ENCODE measurements at places on chromosomes 11 and 22.

DNA sequence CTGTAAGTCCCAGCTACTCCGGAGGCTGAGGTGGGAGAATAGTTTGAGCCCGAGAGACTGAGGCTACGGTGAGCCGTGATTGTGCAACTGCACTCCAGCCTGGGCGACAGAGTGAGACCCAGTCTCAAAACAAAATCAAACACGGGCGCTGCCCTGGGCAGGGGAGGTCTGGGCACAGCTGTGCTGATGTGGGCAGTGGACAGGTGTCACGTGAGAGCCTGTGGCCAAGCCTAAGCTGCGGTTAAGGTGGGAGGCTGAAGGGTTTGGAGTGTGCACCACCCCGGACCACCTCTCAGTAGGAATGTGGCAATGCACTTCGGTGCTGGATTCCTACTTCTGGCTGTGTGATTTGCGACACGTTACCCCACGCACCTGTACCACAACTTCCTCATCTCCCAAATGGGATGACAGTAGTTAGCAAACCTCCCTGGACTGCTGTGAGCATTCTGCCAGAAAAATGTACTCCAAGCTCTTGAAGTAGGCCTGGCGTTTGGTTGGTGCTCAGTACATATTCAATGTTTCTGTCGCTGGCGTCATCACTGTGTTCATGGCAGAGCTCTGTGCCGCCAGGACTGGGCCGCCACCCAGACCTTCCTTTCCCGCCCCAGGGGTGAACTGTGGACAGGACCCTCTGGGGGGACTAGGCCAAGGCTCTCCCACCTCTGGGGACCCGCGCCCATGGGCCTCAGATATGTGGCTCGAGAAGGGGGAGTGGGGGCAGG lies 807 bp upstream of the ZNF74 start:
- no peak for DNase-seq

- DNase-seq, result no peak
These were observed 163.6 kb downstream of the NTM start for GRCh38 chr11:131533998-131534397.

DNA sequence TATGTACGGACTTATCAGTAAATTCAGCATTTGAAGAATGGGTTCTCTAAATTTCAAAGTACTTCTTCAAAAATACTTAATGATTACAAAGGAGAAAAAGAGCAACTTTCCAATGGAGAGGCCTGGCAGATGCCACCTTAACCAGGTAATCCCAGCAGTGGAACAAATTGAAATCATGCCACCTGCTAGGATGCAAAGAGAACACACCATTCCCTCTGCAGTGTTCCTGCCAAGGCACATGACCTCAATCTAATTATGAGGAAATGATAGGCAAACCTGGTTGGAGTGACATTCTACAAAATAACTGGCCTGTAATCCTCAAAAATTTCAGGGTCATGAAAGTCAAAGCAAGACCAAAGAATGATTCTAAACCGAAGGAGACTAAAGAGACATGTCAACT lies 21.5 kb downstream of the TNRC6B start:
- no peak for DNase-seq

DNA sequence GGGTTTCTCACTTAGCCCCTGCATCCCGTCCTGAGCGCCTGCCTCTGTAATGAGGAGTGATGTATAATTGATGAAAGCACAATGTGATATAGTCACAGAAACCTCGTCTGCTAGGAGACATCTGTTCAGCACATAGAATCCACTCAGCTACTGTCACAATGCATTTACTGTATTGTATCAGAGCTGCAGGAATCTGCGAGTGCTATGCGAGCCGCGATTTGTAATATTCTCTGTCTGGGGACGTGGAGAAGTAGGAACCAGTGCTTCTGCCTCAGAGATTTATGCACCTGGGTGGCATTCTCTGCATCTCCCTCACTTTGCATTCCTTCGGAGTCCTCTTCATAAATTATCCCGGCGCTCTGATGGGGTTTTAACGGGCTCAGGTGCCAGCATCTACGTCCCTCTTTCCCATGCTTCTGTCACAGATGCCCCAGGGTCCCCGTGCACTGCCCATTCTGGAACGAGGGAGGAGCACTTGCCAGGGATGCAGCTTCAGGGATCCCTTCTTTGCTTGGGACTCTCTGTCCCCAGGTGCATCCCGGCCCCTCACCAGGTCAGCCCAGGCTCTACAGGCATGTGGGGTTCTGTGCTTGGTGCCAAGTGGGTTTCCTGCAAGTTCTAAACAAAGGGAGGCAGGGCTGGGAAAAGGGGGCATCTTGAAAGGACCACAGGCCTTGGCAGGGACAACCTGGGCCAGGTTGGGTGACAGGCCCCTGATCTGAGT lies 205.5 kb downstream of the DSCAML1 start:
- no peak for DNase-seq

- no peak for DNase-seq
These were observed 43.4 kb upstream of the SC5D start for GRCh38 chr11:121249039-121249663.

Data from activated CD8-positive, alpha-beta memory T cell treated with anti-CD3 and anti-CD28 coated beads for 48 hours (primary cell).